GM12892 (cell line): ENCODE measurements at places on chromosomes 12 and 14.

GRCh38 chr14:96146131-96146771 lies 58.4 kb upstream of the BDKRB2 start:
- no peak for DNase-seq

- peak; percentile 69 for DNase-seq
Measured at GRCh38 chr14:91114079-91115065, 499 bp downstream of the DGLUCY start.

GRCh38 chr14:70002589-70003346 lies 123.6 kb downstream of the SMOC1 start:
- no peak for DNase-seq

- no peak for DNase-seq
Measured at GRCh38 chr12:11273449-11273848, 3.9 kb upstream of the PRB3 start.

DNA sequence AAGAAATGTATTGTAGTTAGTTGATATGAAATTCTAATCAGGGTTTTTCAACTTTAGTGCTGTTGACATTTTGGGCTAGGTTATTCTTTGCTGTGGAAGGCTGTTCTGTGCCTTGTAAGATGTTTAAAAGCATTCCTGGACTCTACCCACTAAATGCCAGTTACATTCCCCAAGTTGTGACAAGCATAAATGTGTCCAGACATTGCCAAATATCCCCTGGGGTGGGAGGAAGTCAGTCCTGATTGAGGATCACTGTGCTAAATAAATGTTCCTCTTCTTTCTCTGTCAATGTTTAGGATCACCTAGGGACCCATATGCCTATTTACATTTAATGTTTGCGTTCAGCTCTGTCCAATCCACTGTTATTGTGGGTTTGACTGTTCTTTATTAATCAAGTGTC lies 268.3 kb downstream of the TMTC2 start:
- DNase-seq: no peak

GRCh38 chr12:6340745-6341416 lies 995 bp downstream of the TNFRSF1A start:
- DNase-seq: no peak

DNA sequence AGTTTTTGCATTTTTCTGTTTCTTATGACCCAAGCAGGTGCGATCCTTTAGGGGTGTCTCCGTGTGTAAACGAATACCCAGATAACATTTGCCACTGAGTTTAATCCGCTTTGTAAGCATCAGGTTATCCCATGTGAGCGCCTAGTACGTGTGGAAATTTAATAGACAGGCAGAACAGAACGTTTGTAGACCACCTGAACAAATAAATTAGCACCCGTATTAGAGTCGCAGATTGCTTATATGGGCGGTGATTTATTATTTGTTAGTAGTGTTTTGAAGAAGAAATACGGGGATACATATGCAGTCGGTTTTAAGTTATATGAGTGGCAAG lies 325 bp downstream of the C12orf60 start:
- no peak for DNase-seq

DNA sequence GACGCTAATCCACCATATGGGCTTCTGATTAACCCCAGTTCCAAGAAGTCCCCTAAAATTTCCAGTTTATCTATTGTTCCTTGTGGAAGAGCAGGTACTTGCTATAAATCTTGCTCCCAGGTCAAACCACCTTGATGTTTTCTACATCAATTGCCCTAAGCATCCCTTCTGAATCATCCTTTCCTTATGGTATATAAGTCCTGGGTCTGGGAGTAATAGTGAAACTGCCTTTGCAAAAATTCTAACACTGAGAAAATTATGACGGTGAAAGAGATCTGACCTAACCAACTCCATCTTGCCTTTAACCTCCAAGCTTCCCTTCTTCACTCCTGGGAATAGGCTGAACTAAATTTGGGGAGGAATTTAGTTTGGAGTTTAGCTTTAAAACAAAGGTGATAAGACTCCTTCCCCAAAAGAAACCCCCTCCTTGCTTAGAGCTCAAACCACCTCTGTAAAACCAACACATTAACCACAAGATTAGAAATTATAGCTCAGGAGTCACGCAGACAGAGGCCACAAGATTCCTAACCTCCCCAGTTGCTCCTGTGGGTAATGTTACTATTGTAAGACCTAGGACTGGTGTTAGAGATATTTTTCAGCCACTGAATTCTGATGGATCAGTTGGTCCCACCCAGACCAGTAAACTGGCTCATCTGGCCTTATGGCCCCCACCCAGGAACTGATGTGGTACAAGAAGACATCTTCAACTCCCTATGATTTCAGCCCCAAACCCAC lies 33.8 kb upstream of the DTX1 start:
- no peak for DNase-seq

- no peak for DNase-seq
Measured at GRCh38 chr12:118544569-118544968, 168.2 kb downstream of the SUDS3 start.

DNA sequence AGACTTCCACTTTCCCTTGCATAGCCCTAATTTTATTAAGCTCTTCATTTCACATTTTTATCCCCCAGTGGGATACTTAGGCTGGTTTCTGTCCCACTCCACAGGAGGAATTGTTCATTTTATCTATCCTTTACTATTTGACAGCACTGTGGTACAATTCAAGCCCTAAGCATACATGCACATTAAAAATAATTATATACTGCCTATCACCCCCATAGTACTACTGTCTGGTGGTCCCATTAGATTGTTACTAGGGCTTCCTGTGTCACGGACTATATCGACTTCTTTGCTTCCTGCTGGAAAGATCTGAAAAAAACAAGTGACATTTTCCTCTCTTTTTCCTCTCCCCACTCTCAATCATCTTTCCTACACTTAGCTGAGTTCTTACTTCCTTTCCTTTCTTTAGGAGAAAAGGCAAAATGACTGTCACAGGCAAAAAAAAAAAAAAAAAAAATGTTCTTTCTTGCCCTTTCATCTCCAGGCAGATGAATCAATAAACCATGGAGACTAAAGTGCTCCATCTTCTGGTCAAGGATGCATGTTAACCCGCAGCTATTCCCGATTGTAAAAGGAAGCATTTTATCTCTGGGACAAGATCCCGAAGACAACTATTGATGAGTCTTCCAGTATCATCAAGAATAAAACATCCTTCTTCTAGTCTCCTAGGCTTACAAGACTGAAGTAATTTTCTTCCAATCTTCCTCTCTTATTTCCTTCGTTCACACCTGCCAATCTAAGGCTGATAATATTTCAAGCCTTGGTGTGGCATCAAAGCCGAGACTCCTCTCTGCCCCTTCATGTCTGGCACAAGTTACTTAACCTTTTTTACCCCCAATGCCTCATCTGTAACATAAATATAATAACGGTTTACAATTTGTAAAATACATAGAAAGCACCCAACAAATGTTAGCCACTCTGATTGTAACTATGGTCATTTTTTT lies 94.4 kb upstream of the PLEKHG7 start:
- DNase-seq: no peak

- DNase-seq: no peak
Measured at GRCh38 chr12:117098024-117098360, 1.2 kb downstream of the TESC start.

- DNase-seq: no peak
Measured at GRCh38 chr14:96748362-96748761, 48.8 kb upstream of the VRK1 start.

DNA sequence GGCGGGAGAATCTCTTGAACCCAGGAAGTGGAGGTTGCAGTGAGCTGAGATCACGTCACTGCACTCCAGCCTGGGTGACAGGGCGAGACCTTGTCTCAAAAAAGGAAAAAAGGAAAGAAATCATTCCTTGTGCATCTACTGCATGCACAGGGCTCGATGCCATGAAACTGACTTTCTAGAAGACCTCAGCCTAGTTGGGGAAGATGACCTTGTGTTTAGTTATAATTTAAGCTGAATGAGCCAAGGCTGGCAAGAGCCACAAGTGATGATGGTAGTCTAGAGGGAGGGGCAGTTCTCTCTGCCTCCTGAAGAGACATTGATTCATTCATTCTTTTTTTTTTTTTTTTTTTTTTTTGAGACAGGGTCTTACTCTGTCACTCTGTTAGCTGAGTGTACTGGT lies 24.2 kb downstream of the ACACB start:
- DNase-seq: no peak

DNA sequence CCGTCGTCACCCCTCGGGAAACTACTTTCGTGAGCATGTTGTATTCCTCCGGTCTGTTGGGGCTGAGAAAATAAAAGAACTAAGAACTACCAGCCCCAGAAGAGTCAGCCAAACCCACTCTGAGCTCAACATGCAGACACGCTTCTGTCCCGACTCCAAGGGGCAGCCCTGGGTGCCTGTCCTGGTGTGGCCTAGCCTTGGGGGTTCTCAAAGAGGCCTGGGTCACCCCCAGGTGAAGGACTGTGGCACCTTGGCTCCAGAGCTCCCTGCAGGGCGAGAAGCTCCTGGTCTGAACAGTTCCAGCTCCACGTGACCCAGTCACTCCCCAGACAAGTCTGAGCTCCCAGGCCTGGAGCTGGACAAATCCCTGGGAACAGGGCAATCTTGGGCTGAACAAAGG lies 87.0 kb downstream of the VWF start:
- DNase-seq: no peak

GRCh38 chr12:48678551-48679185 lies 3.4 kb downstream of the KANSL2 start:
- DNase-seq: no peak

DNA sequence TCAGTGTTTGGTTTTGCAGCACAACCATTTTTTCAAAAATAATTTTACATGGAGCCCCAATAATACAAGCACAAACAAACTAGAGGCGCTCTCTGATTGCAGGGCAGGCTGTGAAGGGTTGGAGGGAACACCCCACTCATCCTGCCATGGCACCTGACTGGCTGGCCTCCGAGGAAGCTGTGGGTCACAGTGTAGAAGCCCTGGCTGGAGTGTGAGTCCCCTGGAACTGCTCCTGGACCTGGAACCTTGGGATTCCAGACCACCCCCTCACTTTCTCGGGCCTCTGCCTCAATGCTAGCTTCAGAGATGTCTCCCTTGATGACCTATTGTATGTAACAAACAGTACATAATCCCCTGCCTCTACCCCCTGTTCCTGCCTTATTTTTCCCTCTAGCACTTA lies 14.8 kb upstream of the SERPINA12 start:
- DNase-seq: no peak

- DNase-seq: no peak
Measured at GRCh38 chr12:93968536-93969285, 179.7 kb upstream of the PLXNC1 start.
